Immature natural killer cell (primary cell): ENCODE measurements at places on chromosomes 4 and X. TPM values are rescaled to one million over a fixed set of nuclear protein-coding genes. Genes with fewer than 3 reads are reported as not detected.

NKX6-1 gene
- polyA plus RNA-seq = not detected

NDP gene
- not detected for polyA plus RNA-seq

HERC5 gene
- 12.1 TPM for polyA plus RNA-seq

ENPP6 gene
- 0.13 TPM for polyA plus RNA-seq

WDR17 gene
- not detected for polyA plus RNA-seq

SPIN2A gene
- 0.09 TPM for polyA plus RNA-seq

CENPI gene
- polyA plus RNA-seq = 0.38 TPM

GNRHR gene
- polyA plus RNA-seq = not detected

MAOA gene
- not detected for polyA plus RNA-seq

GRCh38 chrX:153681175-153681574 lies 6.6 kb upstream of the SLC6A8 start:
- no peak for DNase-seq

DNA sequence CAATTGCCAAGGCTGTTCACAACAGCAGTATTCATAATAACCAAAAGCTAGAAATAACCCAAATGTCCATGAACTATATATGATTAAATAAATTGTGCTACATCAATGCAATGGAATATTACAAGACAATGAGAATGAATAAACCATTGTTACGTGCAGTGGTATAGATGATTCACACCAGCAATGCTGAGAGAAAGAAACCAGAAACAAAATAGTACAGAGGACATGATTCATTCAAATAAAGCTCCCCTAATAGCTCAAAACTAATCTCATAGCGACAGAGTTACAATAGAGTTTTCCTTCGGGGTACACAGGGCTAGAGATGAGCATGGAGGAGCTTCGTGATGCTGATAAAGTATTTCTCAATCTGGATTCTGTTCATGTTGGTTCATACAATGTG lies 148.1 kb upstream of the SPANXN1 start:
- DNase-seq = no peak

DNA sequence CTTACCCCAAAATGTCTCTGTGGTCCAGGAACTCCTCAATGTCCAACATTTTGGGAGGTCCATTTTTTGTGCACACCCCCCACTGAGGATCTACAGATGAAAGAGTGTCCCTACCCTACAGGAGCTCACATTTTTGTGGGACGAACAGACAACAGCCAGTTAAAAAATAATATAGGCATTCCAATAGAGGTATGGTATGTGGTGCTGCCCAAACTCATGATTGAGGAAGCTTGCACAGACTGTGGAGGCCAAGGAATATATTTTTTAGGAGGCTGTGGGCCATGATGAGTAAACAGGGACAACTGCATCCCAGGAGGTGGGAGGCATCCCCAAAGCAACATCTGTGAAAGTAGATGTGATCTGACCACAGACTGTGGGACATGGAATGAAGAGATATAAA lies 181.0 kb upstream of the HCCS start:
- no peak for DNase-seq

GRCh38 chr4:22315628-22316027 lies 200.2 kb downstream of the ADGRA3 start:
- no peak for DNase-seq

DNA sequence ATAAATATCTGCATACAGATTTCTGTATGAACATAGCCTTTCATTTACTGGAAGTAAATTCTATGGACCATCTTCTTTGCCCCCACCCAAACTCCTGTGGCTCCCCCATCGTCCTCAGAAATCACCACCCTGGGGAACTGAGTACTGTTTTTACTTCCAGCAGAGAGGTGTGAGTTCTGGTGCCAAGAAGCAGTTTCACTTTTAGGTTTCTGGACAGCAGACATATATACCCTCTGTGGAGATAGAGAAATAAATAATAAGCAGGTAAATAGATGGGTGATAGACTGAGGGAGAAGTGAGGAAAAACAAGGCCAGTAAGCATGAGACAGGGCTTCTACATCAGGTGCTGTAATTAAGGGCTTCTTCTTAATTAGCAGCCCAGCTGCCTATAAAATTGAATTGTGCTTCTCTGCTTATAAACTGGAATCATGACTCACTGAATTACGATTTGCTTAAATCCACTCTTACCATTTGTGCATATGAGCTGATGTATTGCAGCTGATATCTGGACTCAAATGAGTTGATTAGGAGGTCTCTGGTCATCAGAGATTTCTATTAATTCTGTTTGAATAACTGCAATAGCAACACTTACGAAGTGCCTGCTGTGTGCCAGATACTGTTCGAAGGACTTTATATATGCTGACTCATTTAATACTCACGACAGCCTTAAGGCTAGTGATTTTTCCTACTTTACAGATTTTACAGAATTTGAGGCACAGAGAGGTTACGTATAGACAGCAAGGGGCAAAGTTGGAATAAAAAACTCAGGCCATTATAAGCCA lies 60.8 kb upstream of the DHX15 start:
- DNase-seq = no peak

GRCh38 chr4:81021142-81021944 lies 9.2 kb upstream of the BMP3 start:
- no peak for DNase-seq

GRCh38 chr4:180152831-180153230 lies 2090.4 kb upstream of the TENM3 start:
- DNase-seq = no peak

GRCh38 chrX:136773648-136774047 lies 7.1 kb downstream of the ARHGEF6 start:
- no peak for DNase-seq

DNA sequence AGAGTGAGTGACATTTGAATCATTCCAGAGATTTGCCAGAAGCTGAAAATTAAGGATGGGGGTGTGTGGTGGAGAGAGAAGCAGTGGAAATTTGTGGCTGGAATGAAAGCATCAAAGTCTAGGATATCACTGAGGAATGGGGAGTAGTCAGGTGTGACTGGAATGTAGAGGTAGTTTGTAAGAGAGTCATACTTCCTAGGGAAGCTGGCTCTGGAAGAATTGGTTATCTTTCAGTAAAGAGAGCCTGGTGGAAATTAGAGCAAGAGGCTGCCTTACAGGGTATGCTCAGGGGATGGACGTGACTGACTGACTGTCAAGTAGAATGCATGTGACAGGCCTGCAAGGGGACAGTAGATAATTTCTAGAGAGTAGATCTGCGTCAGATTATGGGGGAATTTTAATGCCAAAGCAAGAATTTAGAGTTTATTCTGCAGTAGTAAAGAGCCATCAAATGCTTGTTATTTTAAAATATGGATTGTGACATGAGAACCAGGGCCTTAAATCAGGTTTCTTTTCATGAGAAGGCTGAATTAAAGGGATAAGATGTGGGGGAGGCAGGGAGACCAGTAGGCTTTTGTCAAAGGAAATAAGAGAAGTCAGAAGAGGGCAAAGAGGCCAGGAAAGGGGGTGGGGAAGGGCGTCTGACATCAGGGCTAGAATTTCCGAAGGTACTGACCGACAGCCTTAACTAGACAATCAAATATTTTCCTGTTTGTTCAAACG lies 109.9 kb downstream of the AFF1 start:
- DNase-seq = no peak

DNA sequence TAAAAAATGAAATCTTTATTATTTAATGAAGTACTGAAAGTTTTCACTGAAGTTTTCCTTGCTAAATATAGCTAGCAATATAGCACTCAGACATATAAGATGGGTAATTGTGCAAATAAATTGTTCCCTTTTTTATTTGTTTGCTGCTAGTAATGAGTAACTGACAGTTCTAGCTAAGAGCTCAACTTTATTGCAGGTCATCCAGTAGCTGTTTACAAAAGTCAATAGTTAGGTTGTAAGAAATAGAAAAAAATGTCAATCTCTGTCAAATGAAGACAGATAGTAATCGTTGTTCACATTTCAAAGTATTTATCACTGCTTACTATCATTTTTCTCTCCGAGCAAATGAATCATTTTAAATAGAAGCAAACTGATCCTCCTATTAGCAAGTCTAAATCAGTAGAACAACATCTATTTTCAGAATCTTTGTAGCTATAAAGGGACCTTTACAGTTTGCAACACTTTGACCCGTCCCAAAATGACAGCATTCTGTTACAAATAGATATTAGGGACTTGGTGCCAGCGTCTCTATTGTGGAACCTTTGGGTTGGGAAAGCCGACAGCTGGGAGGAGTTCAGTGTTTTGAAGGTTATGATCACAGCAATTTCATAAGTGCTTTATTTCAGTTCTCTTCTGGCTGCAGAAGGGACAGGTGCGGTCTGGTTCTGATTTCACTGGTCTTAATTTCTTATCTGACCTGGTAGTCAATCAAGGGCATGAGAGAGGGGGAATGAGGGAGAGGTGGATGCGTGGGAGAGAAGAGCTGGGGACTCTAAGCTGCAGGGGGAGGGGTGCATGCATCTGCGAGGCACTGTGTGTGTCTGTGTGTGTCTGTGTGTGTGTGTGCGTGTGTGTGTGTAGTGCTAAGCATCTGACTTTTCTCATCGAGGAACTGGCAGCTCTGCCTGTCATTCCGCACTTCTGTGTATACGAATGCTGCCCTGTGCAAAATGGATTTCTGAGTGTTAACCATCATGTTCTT lies 227.9 kb upstream of the PITX2 start:
- DNase-seq = no peak

DNA sequence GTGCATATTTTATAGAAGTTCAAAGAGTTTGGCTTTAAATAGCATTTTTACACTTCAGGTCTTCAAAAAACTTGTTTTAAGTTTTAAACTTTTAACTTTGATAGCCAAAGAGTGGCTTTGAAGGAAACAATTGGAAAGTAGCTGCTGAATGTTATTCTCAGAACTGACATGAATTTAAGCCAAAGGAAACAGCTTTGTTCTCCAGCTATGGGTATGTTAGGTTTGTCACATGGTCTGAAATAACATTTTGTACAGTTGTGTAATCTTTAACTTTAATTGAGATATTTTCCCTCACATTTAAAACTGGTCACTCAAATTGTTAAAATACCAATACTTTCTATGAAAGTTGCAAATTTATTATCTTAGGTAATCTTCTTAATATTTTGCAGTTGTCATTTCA lies 564.7 kb downstream of the IL15 start:
- no peak for DNase-seq

GRCh38 chr4:86536151-86536550 lies 58.0 kb upstream of the PTPN13 start:
- no peak for DNase-seq

DNA sequence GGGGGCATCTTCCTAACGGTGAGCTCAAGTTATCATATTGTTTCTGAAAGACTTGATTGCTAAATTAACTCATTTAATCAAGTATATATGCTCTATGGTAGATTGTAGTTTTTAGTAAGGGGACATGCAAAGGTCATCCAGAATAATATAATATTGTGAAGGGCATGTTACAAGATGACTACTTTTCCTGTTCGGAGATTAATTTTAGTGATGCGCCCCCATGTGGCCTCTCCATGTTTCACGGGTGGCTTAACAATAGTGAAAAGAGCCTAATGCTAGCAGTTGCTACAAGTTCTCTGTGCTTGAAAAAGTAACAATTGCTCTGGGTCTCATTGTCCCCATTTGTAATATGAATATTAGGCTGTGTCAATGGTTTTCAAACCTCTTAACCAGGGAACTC lies 12.2 kb downstream of the SMPX start:
- no peak for DNase-seq

GRCh38 chr4:87806520-87806919 lies 7.2 kb downstream of the IBSP start:
- DNase-seq = no peak

DNA sequence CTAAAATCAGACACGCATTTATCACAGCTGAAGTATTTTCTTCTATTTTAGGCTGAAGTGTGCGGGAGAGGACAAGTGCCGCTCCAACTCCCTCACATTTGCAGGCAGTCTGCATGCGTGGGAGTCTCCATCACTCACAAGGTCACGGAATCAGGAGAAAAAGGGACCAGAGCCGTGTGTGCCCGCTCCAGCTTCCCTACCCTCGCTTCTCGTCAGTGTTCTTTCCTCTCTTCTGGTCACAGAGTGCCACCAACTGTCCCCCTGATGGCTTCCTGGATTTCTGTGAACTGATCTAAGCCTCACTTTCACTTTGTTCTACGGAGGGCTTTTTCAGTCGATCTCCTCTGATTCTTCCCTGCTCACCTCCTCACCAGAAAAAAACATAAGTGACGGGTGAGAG lies 407.4 kb upstream of the AADAT start:
- DNase-seq = no peak

- no peak for DNase-seq
Measured at GRCh38 chr4:176631611-176632010, 161.1 kb downstream of the VEGFC start.

DNA sequence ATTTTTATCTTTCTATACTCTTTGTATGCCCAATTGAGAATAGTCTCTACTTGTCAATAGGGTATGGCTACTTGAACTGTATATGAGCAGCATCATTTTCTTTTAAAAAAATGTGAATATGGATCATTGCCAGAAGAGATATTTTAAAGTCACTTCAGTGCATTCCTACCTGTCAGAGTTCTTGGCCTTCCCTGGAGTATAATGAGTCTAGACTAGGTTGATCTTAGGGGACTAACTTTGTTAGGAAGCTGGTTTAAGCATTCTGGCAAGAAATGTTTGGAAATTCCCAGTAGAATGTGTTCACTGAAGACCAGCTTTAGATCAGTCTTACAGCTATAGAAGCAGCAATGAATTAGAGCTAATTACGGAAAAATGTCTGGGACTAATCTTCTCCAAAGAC lies 178.2 kb downstream of the FAT4 start:
- no peak for DNase-seq

GRCh38 chrX:71996136-71996535 lies 85.5 kb downstream of the NHSL2 start:
- no peak for DNase-seq

- no peak for DNase-seq
Measured at GRCh38 chr4:109294006-109294405, 8.5 kb downstream of the COL25A1 start.

DNA sequence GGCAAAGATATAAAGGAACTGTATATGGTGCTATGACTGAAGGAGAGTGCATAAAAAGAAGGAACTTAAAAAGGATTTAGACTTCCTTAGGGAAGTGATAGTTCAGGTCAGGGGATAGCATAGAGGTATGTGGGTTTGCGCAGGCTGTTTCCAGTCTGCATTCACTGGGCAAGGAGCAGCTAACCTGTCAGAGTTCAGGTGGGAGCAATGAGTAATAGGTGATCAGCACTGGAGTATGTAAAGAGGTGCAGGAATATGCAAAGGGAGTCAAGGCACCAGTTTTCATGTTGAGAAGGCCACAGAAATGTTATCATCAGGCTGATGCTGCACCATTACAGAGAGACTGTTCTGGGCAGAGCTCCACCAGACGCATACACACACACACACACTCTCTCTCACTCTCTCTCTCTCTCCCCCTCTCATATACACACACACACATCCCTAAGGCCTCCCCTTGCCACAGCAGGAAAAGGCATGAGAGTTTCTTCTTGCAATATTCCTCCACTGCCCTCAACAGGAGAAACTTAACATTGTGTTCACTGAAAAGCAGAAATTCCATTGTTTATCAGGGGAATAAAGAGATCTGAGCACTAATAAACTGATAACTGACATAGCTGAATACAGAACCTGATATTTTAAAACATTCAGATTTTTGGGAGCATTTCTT lies 256.4 kb upstream of the GRID2 start:
- no peak for DNase-seq
